ENCODE measurements at places on chromosomes 4 and X.

- DNase-seq, result no peak
Observed at GRCh38 chrX:24805201-24805600, 111.5 kb downstream of the POLA1 start.

- no peak for DNase-seq
Observed at GRCh38 chr4:170270628-170271027, 180.9 kb upstream of the AADAT start.

- DNase-seq, result no peak
Observed at GRCh38 chr4:148415500-148415899, 26.7 kb downstream of the NR3C2 start.

GRCh38 chr4:52376132-52376704 lies 282.9 kb downstream of the USP46 start:
- DNase-seq, result no peak

GRCh38 chr4:58653251-58653650 lies 1543.1 kb upstream of the IGFBP7 start:
- DNase-seq, result no peak

- no peak for DNase-seq
Observed at GRCh38 chrX:109312757-109313156, 169.1 kb downstream of the GUCY2F start.

DNA sequence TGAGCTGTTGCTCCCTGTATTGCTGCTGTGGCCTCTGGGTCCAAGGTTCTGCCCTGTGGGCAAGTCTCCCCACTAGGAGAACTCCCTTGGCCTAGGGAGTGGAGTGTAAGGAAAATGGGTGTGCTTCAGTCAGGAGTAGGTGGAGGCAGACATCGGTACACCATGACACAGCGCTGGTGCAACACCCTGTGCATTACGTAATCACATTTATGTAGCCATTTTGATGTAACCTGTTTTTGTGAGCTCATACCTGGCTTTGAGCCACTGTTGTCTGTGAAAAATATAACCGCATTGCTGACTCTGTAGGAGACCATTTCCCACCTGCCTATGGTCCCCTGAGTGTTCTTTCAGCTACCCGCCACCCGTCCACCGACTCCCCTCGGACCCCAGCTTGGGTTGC lies 700.5 kb upstream of the AGA start:
- no peak for DNase-seq

DNA sequence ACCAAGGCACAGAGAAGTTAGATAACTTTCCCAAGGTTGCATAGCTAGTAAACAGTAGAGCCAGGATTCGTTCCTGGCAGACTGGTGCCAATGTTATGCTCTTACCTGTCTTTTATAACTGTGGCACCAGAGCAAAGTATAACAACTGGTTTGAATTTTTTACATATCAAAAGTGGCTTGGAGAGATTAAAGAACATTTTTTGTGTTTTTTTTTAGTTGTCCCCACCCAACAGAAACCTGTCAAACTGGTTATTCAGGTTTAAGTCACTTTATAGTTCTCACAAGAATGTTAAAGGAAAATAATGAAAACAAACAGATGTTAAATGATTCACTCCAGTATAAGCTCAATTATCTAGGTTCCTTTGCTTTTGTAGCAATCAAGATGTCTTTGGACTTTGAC lies 15.6 kb upstream of the FAM47E start:
- DNase-seq, result no peak

DNA sequence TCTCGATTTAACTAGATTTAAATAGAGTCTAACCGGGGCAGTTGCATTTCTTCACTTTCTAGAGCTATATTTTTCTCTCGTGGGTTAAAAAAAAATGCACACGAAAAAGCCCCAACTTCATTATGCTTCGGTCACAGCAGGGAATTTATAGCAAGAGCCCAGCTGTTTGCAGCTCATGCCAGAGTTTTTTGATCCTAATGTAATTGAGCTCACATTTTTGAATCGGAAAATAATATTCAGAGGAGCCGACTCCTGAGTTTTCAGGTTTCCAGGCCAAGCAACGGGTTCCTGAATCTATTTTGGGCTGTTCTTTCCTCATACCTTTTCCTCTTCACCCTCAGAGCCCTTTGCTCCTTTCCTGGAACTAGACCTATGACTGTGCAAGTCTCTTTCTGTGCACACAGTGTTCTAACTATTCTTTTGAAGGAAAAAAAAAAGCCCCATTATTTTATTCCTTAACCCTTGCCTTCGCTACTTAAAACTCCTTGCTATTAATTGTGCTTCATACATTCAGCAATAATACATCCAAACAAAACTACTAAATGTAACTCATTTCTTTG lies 27.5 kb upstream of the ESX1 start:
- no peak for DNase-seq

GRCh38 chr4:120327276-120327675 lies 260.6 kb upstream of the MAD2L1 start:
- no peak for DNase-seq

GRCh38 chrX:17242470-17242869 lies 132.5 kb upstream of the NHS start:
- DNase-seq, result no peak

- no peak for DNase-seq
Observed at GRCh38 chr4:7647186-7647585, 212.5 kb upstream of the PSAPL1 start.

DNA sequence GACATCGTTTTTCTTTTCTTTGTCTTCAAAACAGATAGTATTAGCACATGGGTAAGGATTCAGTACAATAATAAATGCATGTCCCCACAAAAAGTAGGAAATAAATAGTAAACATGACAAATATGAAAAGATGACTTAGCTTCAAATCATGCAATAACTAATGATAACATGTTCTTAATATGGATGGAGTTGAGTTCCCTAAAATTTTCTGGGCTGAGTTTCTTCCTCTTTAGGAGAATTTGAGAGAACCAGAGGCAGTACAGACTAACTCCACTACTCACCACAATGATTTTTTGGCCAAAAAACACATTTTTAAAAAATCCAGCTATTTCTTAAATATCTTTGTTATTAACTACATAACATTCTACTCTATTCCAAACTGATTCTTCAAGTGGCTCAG lies 432.3 kb upstream of the HS3ST1 start:
- no peak for DNase-seq

DNA sequence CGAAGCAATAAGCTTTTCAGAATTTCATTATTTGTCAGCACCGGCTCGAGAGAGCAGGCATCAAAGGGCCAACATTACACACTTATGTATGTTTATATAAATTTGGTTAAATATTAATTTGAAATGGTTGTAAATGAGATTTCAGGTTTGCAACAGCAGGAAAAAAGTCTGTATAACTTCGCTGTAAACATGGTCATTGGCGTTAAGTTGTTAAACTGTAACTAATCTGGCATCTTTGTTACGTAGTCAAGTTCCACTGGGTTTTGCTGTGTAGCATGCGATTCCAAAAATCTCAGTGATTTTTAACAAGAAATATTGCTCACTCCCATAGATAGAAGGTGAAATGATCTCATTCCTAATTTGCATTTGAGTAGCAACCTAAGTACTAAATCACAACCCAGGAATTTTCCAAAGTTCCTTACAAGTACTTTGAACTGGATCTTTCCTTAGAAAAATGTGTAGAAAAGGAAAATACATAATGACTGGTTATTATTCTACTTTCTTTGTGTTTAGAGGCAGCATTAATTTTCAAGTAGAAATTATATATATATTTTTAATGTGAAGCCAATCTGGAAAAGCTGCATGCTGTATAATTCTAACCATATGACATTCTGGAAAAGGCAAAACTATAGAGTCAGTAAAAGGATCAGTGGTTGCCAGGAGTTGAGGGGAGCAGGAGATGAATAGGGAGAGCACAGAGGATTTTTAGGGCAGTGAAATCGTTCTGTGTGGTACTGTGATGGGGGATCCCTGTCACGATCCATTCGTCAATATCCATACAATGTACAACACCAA lies 222.1 kb downstream of the CBR4 start:
- no peak for DNase-seq

DNA sequence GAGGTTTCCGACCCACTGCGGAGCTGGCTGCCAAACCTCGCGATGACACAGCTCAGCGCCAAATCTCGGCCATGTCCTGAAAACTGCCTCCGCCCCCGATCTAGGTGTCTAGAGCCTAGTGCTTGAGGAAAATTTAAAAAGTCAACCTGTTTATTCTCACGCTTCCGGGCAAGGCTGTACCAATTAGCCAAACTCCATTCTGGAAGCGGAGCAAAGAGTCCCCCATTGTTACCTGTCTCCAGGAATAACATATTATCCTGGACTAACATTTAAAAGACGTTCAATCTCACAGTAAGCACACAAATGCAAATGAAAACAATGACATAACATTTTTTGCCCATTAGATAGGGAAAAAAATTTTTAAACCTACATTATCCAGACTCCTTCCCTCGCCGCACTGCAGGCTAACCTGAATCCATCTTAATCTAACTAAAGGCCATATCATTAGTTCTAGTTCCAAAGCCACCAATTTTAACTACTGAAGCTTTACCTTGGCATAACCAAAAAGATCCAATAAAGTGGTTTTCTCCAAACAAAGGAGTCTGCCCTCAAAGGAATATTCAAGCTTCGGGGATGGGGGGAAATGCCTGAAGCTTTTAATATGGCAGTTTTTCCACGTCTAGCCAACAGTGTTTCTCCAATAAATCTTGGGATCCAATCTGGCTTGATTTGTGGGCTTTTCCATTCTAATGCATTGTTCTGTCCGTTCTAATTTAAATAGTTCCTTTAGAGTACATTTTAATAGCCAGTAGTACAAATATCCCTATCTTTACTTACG lies 1.9 kb downstream of the HUWE1 start:
- no peak for DNase-seq

DNA sequence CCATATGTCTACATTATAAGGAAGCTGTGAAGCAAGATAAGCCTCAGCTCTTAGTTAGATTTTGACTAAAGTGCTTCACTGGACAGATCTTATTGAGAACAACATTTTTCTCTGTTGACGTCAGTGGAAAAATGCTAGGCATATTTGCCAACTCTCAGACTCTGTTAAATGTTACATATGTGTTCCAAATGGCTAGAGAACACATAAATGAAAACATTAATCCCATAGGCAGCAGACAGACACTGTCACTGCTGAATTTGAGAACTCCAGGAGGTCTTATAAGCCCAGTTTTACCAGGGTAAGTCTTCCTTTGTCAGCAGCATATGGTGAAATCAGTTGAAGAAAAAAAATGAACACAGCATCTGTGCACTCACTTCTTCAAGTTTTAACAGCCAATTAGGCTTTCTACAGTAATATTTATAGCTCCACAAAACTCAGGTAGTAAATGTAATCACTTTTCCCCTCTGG lies 186.9 kb downstream of the CAMK2D start:
- no peak for DNase-seq

- DNase-seq, result no peak
Observed at GRCh38 chr4:6333301-6334202, 63.9 kb downstream of the WFS1 start.

- no peak for DNase-seq
Observed at GRCh38 chrX:7926914-7927258, 327 bp downstream of the PNPLA4 start.

DNA sequence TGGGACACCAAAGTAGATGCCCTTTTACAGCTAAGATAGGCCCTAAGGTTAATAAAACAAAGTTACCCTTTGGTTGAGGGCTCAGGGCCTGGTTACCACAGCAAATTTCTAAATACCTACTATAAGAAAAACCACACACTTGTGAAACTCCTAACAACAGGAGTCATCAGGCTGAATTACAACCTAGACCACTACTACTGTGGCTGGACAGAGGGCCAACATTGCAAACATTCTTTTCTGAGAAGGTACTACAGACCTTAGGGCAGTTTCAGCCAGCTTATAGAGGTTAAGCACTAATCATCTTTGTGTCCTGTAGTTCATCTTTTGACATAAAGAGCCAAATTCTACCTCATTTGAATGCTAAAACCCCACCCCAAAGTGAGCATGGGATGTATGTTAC lies 504.0 kb downstream of the RAPGEF2 start:
- DNase-seq, result no peak

GRCh38 chr4:100299046-100299840 lies 109.0 kb upstream of the DDIT4L start:
- DNase-seq, result no peak

DNA sequence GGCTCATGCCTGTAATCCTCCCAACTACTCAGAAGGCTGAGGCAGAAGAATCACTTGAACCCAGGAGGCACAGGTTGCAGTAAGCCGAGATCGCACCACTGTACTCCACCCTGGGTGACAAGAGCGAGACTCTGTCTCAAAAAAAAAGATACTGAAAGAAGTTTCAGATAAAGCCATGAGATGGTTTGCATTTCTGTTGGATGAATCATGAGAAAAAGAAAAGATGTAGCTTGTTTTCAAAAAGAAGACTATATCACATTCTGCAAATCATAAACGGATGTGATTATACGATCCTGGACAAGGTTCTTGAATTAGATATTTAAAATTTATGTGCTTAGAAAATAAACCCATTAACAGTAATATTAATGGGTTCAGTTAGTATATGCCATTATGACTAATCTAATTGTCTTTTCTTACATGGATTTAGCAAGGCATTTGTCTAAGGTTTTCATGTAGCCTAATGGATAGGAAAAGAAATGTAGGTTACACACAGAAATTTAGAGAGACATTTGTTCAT lies 345.9 kb downstream of the SLC7A11 start:
- DNase-seq, result no peak

- DNase-seq, result no peak
Observed at GRCh38 chrX:49067285-49068120, 6.3 kb downstream of the PRAF2 start.

GRCh38 chrX:39418254-39418704 lies 617.0 kb downstream of the MID1IP1 start:
- DNase-seq, result no peak

DNA sequence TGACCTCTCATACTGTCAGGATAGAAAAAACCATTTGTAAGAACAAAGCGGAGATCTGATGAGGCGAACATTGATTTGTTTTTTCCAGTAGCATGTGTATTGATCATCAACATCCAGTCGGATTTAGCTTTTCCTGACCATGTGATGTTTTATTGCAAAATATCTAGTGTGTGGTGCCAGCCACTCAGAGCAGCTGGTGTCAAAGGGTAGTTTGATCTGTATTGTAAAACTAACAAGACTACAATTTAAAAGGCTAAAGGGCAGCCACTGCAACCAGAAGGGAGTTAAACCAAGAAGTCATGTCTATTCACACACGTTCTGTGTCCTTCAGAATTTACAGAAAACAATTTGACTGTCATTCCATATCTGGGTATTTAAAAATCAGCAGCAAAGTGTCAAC lies 719.0 kb upstream of the FRG1 start:
- DNase-seq, result no peak

- DNase-seq, result no peak
Observed at GRCh38 chr4:122107680-122108079, 44.5 kb upstream of the BLTP1 start.

- no peak for DNase-seq
Observed at GRCh38 chr4:164383058-164383357, 370.9 kb upstream of the SMIM31 start.

- DNase-seq, result no peak
Observed at GRCh38 chr4:147101678-147102077, 156.0 kb upstream of the TTC29 start.

DNA sequence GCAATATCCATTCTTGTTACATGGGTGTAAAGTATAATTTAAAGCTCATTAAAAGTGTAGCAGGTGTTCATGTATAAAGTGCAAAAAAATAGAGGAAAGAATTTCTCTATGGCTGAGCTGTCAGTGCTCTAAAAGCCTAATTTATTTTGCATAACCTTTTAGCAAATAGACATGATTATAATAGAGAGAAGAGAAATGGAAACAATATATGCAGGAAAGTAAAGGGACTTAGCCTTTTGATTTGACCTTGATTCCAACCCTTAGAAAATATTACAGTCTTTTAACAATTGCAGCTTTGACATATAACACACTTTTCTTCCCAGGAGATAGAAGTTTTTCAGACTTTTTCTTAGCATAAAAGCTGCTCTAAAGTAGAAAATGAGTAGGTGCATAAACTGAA lies 978.3 kb downstream of the PCDH18 start:
- no peak for DNase-seq

GRCh38 chr4:37664696-37665095 lies 21.5 kb downstream of the RELL1 start:
- no peak for DNase-seq
